ENCODE measurements at places on chromosomes 6 and 20. TPM values are rescaled to one million over a fixed set of nuclear protein-coding genes. Genes with fewer than 3 reads are reported as not detected.

Gene ULBP1
- 9.6 TPM for total RNA-seq

Gene POU5F1
- 0.50 TPM for total RNA-seq

Gene HCRTR2
- total RNA-seq, result not detected

Gene C6orf132
- total RNA-seq, result 35.9 TPM

Gene PDYN
- total RNA-seq, result not detected

Gene REV3L
- total RNA-seq, result 20.2 TPM

Gene ECT2L
- total RNA-seq, result 0.34 TPM

Gene CST1
- total RNA-seq, result not detected
